Urinary bladder (tissue), 4 donors: ENCODE measurements at places on chromosomes 3 and 15.

GRCh38 chr15:38624244-38625205 lies 59.9 kb upstream of the RASGRP1 start:
- DNase-seq = no peak

- no peak for DNase-seq
Observed at GRCh38 chr3:13353936-13354542, 66.1 kb downstream of the NUP210 start.

DNA sequence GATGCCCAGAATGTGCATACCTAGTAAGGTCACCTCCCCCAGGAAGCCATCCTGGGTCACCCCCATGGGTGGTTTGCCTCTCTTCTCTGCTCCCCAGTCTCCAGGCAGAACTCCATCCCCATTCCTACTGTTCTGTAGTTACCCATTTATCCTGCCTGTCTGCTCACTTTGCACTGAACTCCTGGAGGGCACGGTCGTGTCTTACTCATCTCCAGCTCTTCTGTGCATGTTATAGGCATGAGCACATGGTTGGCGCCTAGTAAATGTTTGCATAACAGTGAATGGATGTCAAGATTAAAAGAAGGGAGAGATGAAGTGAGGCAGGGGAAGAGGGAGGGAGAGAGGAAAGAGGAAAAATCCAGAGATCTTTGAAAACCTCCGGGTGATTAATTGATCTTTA lies 208.4 kb upstream of the TRIM42 start:
- no peak for DNase-seq

- DNase-seq = no peak
Observed at GRCh38 chr3:123335007-123335670, 113.8 kb downstream of the ADCY5 start.

DNA sequence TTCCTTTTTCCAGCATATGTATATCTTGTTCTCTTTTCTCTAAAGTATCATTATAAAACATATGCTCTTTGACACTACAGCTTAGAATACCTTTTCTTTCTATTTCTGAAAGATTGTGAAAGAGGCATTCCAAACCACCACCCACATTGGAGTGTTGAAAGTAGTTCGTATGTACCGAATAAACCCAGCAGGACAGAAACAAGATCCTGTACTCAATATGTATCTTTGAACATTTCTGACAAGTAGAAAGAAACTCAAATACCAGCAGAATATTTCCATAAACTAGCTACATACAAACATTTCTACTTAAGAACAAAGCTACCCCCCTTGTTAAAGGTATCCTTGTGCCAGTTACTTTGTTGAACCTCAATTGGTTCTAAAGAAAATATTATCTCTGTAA lies 415.3 kb upstream of the ALCAM start:
- DNase-seq = no peak

DNA sequence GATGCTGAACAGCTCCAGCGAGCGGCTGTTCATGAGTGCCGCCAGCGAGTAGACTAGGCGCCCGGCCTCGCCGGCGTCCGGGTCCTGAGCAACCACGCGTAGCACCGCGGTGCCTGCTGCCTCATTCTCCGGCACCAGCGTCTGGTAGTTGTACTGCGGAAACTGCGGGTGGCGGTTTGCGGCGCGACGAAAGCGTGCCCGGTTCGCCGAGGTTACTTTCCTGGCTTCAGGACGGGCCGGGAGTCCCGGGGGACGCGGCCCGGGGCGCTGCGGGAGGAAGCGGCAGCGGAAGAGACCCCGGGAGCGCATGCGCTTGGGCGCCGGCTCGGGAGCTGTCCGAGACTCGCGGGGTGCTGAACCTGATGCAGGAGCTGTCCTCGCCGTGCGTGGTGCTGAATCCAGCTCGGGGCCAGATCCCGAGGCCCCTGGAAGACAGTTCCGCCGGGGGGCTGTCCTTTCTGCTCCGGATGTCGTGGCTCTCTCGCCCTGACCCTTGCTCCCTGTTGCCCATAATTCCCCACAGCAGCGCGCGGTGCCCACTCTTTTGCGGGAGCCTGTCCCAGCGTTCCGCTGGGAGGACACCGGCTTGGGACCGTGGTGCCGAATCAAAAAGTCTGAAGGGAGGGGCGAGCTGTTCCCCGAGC lies 1.1 kb downstream of the CELSR3 start:
- DNase-seq = no peak

DNA sequence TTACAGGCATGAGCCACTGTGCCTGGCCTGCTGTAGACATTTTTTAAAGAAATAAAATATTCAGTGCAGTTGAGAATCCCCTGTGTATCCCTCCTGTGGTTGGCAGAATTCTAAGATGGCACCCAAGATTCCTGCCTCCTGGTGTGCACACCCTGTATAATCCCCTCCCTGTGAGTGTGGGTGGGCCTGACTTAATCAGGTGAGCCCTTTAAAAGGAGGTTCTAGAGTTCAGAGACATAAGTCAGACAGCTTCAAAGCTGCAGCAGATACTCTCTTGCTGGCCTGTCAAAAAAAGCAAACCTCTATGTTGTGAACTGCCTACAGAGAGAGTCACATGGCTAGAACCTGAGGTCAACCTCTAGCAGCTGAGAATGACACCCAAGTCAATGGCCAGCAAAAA lies 7.0 kb upstream of the VIPR1 start:
- no peak for DNase-seq

DNA sequence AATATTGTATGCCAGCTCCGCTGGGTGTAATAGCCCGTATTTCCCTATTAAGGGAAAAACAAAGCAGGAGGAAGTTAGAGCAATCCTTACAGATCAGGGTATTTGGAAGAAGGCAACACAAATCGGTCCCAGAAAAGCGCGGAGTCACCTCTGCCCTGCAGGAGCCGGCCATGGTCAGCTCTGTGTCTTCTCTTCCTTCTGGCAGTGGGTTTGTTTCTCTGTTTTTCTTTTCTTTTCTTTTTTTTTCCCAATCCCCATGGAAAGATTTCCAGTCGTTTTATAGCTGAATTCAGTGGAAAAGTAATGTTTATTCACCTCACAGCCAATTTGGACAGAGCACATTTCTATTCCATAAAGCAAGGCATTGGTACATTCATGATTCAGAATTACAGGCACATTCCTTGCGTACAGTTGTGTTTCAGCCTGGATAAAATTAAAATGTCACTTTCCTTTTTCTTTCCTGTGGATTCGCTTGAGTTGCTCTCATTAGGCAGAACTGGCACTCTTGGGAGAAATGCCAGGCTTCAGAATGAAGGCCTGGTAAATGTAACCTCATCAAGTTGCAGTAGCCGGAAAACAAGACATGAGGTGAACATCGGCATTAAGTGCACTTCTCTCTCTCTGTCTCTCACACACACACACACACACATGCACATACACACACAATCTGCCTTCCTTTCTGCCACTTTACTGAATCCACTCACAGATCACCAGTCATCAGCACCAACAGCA lies 204.5 kb upstream of the UBE2E1 start:
- no peak for DNase-seq

DNA sequence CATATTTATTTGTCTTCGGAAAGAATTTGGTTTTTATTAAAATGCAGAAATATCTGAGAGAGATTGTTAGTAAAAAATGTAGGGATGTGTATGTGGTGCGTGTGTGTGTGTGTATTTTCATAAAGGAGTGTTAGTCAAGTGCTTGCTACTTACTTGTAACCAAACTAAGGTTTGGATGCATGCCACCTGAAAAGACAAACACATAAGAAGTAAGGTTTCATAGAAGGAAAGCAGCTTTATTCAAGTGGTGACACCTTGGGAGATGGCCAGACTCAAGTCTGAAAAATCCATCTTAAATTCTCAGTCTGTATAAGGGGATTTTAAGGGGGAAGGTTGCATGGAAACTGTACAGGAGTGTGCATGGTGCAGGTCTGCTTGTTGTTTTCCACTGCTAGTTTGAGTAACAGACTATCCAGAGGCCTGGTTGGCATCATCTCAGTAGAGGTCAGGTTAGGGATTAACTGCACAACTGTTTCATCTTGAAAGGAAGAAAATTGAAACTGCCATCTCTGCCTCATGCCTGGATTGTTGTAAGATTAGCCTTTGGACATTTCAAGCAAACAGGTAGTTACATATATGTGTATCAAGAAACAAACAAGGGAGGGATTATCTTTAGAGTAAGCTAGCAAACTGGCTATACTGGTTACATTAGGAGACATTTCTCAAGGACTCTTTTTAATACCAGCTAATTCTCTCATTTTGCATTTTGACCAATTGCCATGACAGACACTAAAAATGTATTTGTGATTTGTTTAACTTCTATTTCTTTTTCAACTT lies 196.7 kb downstream of the EPHA6 start:
- no peak for DNase-seq

DNA sequence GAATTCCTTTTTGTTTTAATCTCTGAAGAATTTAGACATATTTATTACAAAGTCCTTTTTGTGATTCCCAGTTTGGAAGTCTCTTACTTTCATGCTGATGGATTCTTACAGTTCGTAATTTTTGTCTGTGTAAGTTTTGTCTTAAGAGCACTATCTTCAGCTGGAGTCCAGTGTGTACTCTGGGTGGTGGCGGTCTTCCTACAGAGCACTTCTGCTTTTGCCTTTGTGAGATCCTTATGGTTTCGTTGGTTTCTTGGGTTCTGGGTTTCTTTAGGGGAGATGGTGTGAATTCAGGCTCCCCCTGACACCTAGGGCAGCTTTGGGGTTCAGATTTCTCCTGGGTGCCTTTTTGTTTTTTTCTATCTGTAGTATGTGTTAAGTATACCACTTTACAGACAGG lies 45.3 kb downstream of the PLS1 start:
- no peak for DNase-seq

GRCh38 chr3:132006605-132007204 lies 28.1 kb downstream of the CPNE4 start:
- no peak for DNase-seq

DNA sequence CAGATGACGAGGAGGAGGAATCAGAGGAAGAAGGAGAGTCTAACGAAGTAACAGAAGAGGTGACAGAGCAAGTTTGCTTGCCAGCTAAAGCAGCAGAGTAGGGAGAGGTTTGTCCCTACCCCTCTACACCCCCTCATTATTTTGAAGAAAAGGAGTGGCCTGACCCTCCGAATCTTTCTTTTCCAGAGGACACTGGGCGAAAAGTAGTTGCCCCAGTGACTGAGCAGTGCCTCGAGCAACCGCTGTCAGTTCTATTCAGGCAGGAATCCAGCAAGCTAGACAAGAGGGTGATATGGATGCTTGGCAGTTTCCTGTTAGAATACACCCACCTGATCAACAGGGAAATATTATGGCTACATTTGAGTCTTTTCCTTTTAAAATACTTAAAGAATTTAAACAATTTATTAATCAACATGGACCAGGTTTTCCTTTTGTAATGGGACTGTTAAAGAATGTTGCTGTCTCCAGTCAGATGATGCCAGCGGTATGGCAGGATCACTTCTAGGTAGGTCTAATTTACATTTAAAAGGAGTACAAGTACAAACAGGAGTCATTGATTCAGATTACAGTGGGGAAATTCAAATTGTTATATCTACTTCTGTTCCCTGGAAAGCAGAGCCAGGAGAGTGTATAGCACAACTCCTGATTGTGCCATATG lies 31.9 kb upstream of the ACVR2B start:
- DNase-seq = no peak

GRCh38 chr15:69391046-69391757 lies 22.9 kb upstream of the KIF23 start:
- no peak for DNase-seq

DNA sequence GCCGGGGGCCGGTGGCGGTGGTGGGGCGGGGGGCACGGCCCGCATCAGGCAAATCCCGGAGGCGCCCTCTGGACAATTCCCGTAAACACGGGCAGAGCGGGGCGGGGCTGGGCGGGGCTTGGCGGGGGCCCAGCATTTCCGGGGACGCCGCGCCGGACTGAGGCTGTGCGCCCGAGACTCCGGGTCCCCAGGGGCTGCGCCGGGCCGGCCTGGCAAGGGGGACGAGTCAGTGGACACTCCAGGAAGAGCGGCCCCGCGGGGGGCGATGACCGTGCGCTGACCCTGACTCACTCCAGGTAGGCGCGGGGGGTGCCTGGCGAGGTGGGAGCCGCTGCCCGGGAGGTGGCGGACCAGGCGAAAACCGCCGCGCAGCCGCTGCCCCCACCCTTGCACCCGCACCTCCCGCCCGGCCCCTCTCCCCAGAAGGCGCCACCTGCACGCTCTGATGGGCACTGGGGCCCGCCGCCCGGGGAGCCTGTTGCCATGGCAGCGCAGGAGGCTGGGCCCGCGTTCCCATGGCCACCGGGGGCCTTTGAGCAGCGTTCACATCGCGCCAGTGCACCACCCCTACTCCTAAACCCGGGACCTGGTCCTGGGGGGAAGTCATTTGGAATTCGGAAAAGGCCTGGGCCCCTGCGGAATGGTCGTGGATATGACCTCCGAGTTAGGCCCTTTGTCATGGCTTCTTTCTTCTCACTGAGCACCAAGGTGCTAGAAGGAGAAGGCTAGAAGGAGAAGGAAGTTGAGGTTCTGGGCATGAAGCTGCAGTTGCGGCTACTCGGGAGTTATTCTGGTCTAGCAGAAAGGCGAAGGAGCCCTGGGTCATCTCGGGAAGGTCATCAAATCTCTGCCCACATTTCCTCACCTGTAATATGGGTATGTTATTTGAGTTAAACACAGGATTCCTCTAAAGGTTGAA lies 16.1 kb upstream of the SEMA4B start:
- DNase-seq = no peak

DNA sequence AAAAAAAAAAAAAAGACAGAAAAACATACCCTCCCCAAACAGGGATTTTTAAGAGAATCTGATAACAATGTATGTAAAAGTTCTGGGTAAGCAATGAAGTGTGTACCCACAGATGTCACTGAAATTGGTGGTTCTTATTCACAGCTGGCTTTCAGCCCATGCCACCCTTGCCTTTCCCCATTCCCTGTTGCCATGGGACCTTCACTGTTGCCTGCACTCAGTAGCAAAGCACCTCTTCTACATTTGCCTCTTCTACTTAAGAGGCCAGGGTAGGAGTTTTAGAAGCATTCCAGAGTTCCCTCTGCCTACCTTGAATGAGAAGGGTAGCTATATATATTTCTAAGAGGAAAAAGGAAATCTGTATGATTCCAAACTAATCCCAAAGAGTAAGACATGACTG lies 57.4 kb downstream of the FMN1 start:
- DNase-seq = no peak

- no peak for DNase-seq
Observed at GRCh38 chr15:84648539-84648938, 5.5 kb downstream of the WDR73 start.

- DNase-seq = no peak
Observed at GRCh38 chr3:99286266-99286845, 352.0 kb upstream of the COL8A1 start.

- DNase-seq = no peak
Observed at GRCh38 chr3:147159141-147159540, 247.2 kb downstream of the ZIC4 start.

- no peak for DNase-seq
Observed at GRCh38 chr15:57866149-57866736, 159.7 kb downstream of the POLR2M start.
